ENCODE measurements at places on chromosomes 5 and 9.

GRCh38 chr9:98888801-98889421, 54.8 kb upstream of the COL15A1 start:
- DNase-seq, result no peak

DNA sequence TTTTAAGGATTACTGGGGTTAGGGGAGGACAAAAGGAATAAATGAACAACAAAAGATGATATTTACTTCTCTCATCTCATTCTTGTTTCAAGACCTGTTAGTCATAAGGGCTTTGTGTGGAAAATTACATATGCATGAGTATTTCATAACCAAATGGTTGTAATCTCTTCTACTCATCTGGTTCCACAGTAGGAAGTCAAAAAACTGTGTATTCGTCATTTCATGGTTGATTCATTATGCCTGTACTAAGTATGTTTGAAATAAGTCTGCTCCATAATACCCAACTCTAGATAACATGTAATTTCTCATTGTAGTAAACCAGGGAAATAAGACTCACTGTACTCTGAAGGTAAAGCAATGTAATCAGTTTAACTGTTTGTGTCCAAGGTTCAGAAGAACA, 212.9 kb downstream of the ARRDC3 start:
- no peak for DNase-seq

- no peak for DNase-seq
These were observed 60.9 kb upstream of the UBAC1 start for GRCh38 chr9:136021872-136022681.

DNA sequence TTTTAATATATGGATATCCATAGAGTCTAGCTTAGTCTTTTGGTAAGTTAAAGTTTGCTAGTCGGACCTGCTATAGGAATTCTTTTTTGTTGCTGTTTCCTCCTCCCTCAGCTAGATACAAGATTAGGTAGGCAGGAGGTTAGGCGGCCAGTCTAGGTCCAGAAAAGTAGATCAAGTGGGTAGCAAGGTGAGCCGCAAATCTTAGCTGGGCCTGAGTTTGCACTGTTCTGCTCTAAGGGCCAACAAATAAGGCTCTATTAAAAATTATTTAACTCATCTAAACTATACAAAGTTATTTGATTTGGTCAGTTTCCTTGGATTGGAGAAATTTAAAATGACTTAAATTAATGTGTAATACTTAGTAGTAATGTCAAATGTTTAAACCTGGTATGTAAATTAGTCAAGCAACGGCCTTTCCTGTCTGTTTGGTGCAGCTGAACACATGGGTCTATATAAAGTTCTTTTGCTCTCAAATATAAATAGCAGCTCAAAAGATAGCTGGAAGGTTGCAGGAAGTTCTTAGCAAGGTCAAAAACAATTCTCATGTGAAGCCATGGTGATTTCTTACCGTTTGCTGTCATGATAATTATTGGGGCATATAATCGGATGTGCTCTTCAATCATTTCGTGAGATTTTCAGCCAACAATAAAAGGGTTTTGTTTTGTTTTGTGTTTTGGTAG, 72.0 kb downstream of the PRKACG start:
- DNase-seq, result no peak

GRCh38 chr5:154385236-154385512, 60.6 kb upstream of the SAP30L start:
- no peak for DNase-seq

DNA sequence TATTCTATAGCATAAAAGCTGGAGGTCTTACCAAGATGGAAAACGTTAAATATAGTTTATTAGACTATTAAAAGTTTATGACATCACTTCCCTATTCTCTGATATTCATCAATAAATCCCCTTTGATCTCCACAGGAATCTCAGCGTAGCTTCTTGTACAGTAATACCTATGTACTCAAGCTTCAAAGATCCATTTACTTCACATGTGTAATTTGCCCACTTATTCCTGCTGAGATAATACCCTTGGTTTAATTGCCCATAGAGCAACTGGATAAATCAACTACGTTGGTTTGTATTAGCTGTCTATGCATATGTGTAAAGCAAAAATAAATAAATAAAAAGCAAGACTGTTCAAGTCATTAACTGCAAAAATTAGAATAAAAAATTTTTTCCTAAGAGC, 219.7 kb downstream of the EFNA5 start:
- no peak for DNase-seq

GRCh38 chr9:131781069-131781468, 41.2 kb upstream of the RAPGEF1 start:
- no peak for DNase-seq

- no peak for DNase-seq
These were observed 2.5 kb downstream of the FST start for GRCh38 chr5:53482717-53483638.

DNA sequence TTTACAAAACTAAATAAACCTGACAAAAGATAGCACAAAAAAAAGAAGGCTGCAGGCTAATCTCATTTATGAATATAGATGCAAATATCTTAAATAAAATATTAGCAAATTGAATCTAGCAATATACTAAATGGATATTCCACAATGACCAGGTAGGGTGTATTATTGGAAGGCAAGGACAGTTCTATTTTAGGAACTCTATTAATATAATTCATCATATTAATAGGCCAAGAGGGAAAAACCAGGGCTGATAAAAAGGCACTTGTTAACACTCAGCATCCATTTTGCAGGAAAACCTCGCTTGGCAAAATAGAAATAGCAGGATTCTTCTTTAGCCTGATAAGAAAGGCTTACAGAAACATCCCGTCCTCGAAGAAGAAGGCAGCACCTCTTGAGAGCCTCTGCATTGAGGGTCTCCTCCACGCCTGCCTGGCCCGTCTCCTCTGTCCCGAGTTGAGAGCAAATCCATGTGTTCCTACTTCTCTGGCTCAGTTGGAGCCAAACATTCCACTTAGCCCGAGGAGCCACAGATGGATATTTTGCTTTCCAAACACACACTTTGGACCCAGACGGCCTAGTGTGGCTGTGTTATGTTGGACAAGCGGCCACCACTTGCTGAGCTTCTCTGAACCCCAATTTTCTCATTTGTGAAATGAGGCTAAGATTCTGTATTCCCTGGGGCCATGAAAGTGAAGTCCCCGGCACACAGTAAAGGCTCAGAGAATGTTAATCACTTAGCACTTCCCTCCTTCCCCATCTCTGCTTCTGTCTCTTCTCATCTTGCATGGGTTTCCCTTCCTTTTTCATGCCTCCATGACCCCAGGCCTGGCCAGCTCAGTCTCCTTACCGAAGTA, 181.8 kb upstream of the MVB12B start:
- no peak for DNase-seq

DNA sequence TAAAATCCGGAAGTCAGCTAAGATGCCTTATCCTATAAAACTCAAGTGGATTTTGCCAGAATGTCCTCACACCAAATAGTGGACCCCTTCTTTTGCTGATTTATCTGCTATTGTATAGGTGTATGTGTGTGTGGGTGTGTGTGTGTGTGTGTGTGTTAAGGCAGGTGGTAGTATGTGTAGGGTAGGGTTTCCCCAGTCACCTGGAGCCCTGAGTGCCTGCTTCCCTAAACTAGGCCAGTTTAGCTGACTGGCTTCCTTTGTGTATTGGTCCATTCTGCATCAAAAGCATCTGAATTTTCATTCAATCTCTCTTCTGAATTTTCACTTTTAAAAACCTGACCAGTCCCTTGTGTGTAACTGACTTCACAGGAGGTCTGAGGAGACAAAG, 42.2 kb upstream of the LCP2 start:
- no peak for DNase-seq

GRCh38 chr5:83967417-83967816, 246.8 kb upstream of the HAPLN1 start:
- no peak for DNase-seq

DNA sequence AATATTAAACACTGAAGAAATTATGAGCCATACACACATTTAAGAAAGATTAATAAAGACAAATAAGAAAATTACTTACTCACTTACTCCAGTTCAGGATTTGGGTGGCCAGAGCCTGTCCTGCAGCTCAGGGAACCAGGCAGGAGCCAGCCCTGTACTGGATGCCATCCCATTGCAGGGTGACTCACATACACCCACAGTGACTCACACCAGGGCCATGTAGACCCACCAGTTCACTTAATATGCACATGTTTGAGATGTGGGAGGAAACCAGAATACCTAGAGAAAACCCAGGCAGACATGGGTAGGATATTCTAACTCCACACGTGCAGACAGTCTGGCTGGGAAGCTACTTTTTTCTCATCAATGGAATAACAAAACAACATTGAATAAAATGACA, 49.6 kb upstream of the ADRB2 start:
- no peak for DNase-seq

DNA sequence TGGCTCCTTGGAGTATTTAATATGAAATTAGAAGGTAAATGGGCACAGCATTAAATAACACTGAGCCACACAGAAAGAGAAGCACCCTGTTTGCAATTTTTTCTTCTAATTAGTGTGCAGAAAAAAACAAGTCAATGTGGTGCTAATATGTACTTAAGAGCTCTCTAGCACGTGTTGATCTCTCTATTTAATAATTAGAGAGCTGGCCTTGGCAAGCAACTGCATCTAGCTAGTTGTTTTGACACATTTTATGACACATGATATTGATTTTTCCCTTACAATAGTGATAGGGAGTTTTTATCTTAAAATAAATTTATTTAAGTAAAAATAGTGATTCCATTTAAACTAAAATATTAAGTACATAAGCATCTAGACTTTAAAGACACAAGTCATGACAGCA, 54.5 kb upstream of the NUDT12 start:
- no peak for DNase-seq
